ENCODE measurements at places on chromosomes 7 and 10.

GRCh38 chr7:138325434-138325833 is 134.6 kb upstream of the TRIM24 start:
- DNase-seq, result no peak

DNA sequence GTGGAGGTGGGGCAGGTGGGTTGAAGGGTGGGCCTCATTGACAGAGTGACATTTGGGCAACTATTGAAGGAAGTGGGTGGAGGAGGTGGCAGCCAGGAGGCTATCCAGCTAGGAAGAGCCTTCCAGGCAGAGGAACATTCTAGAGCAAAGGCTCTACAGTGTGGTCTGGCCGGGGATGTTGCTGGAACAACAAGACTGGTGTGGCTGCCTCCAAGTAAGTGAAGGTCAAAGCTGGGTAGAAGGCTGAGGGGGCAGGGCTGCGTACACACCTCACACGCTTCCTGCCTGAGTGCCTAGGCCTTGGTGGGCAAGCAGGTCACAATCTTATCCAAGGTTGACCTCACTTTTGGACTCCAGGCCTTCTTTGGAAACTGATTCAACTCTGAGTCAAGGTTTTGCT is 6.6 kb downstream of the CPA1 start:
- DNase-seq, result no peak

DNA sequence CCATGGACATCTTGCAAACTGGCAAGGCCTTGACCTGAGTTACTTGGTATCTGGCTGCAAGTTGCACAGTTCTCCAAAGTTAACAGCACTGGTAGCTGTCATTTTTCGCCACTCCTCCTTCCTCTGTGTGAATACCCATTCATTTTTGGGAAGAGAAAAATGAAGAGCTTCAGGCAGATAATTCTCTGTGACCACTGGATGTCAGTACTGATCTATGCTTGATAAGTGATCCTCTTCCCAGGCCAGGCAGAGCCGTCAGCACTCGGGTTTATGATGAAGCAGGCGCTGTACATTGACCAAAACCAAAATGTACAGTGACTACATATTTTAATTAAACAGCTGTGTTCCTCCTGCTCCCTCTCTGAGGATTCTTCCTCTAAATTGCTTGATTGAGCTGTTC is 55.9 kb upstream of the PDZD8 start:
- DNase-seq, result no peak

- no peak for DNase-seq
These were observed 843 bp downstream of the CFAP70 start for GRCh38 chr10:73357821-73358220.

GRCh38 chr7:25597946-25598345 is 369.7 kb upstream of the NPVF start:
- no peak for DNase-seq

DNA sequence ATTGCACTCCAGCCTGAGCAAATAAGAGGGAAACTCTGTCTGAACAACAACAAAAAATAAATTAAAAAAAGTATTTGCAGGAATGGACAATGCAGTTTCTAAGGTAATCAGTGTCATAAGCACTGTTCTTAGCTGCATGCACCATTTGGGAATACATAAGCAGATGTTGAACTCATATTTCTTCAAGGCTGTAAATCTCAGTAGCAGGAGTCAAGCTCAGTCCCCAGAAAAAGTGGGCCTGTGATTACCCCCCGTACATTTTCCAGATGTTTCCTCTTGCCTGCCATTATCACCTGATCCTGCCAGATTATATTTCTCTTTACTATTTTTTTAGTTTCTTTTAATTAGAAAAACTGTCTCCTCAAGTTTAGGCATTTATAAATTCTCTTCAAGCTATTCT is 667.6 kb upstream of the ANKRD30A start:
- DNase-seq, result no peak

DNA sequence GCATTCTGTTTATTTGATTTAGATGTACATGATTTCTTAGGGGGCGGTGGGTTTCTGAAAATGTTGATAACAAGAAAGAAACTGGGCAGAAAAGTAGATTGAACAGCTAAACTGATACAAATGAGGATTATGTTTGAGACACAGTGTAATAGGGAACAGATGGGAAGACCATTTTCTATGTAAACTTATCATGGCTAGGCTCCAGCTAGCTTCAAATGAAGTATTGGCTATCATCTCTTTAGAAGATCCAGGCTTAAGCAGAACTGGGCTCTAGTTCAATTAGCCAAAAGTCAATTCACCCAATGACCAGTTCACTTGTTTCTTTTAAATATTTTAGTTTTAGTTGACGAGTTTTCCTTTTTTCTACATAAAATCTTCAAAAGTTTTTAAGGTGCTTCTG is 639.5 kb downstream of the ANKRD7 start:
- no peak for DNase-seq

DNA sequence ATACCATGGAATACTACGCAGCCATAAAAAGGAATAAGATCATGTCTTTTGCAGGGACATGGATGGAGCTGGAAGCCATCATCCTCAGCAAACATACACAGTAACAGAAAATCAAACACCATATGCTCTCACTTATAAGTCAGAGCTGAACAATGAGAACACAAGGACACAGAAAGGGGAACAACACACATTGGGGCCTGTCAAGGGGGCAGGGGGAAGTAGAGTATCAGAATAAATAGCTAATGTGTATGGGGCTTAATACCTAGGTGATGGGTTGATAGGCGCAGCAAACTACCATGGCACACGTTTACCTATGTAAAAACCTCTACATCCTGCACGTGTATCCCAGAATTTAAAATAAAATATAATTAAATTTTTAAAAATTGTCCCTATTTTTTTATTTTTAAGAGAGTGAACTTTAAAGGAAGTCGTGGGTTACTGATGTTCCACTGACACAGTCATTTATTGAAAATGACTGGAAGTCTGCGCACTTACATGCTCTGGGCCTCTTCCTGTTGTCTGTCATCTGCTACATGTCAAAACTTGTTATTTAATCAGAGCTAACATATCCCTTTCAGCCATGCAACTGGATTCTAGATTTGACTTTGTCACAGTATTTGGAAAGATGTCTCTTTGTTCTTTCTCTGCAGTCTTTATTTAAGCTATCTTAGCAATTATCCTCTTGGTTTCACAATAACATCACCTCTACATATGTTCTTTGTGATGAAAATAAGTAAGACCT is 73.7 kb upstream of the ABCB5 start:
- no peak for DNase-seq

DNA sequence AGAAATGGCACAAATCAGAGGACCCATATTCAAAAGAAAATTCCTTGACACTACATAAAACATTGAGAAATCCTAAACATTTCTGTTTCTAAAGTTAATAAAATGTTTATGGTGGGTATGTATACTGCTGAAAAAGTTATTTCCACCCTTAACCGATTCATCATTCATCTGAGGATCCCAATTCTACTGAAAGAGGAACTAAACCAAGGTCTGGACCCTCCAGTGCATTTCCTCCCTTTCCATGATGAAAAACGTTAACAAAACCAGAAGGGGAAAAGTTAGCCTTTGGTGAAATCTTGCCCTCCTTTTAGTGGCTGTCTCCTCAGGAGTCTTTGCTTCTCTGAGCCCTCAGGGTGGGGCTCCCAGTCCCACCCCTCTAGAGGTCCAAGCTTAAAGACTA is 144.5 kb upstream of the ASAH2 start:
- DNase-seq, result no peak

DNA sequence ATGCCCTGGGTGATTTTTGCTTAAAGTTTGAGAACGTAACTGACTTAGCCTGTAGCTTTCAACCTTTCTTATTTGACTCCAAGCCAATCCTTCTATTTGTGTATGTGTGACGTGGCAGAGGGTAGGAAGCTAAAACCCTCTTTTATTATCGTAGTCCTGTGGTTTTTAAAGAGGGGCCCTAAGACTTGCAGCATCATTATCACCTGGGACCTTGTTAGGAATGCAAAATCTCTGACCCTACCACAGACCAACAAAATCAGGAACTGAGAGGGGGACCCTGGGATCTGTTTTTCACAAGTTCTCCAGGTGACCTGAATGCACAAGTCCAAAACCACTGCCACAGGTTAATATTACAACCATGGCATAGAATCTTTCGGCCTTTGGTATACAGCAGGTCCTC is 80.1 kb downstream of the OSBPL3 start:
- DNase-seq, result no peak

DNA sequence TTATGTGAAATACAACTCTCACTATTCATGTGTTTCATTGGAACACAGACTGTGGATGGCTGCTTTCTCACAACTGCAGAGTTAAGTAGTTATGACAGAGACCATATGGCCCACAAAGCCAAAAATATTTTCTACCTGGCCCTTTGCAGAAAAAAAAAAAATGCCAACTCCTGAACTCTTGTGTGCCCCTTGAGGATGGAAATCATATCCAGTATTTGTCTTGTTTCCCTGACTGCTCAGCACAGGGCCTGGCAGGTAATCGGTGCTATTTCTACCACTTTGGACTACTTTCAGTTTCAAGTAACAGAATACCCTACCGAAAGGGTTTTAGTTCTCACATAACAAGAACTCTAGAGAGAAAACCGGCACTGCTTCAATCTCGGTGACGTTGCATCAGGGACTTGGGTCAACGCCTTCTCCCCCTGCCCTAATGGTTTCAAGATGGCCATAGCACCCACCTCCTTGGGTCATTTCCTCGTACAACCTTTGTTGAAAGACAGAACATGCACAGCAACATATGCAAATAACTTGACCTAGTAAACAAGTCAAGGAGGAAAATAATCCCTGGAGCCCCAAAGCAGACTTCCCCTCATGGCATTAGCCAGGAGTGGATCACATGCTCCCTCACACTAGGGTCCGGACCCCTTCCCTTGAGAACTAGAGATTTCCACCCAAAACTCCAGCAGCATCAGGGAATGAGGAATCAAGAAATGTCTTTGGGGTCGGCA is 11.8 kb upstream of the GPNMB start:
- no peak for DNase-seq

DNA sequence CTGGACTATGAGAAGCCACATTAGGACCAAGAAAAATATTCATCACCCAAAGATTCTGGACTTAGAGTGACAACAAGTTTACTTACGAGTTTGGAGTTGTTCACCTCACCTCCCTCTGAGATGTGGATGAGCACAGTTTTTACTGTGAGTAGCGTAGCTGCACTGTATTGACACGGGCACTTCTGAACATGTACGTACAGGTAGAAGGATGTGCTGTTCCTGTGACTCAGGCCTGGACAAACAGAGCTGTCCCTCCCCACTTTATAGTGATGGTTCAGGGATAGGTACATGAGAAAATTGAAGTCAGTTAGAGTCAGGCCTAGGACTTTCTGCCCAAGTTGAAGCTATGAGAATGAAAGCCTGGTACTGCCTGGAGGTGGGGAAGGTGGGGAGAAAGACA is 80.9 kb upstream of the DYNC1I1 start:
- no peak for DNase-seq

GRCh38 chr7:20141666-20142065 is 75.5 kb downstream of the MACC1 start:
- no peak for DNase-seq

- no peak for DNase-seq
These were observed 14.1 kb downstream of the LAT2 start for GRCh38 chr7:74223711-74224510.

GRCh38 chr7:40492946-40493345 is 358.1 kb downstream of the SUGCT start:
- no peak for DNase-seq

- no peak for DNase-seq
These were observed 143.4 kb downstream of the TCF7L2 start for GRCh38 chr10:113093188-113094113.

DNA sequence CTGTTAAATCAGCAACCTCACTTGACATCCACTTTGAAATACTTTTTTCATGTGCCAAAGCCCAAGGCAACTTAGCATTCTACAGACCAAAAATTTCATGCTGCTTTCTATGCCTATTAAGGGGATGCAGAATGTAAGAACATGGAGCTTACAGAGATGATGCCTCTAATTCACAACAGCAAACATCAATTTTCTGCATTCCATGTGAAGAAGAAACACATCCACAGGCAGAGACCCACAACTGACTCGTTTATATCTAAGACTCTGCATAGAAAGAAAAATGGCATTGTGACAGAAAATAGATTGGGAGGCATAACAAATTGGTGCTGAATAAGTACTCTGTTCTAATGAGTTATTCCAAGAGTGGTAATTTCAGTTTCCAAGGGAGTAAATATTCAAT is 107.6 kb downstream of the SGMS1 start:
- no peak for DNase-seq

DNA sequence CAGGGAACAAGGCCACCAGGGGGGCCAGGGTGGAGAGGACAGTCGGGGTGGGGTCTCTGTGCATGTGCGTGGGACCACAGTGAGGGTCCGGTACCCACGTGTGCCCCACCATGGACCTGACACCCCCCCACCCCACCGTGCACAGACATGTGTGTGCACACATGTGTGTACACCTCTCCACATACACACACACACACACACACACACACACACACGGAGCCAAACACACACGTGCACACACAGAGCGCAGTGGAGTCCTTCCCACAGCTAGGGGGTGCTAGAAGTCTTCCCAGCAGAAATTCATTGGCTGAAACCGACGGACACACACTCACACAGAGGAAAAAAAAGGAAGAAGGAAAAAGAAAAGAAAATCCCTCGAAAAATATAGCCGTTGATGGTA is 42.8 kb upstream of the GNA12 start:
- peak; percentile 5 for DNase-seq

- no peak for DNase-seq
These were observed 115.6 kb downstream of the ELMO1 start for GRCh38 chr7:37333075-37333474.

- DNase-seq, result no peak
These were observed 116.0 kb downstream of the BUB3 start for GRCh38 chr10:123270221-123270620.

GRCh38 chr10:61478621-61479312 is 25.6 kb upstream of the TMEM26 start:
- no peak for DNase-seq

GRCh38 chr10:1659221-1659791 is 78.0 kb downstream of the ADARB2 start:
- no peak for DNase-seq

- no peak for DNase-seq
These were observed 1037.0 kb downstream of the CNTNAP2 start for GRCh38 chr7:147153571-147153970.

DNA sequence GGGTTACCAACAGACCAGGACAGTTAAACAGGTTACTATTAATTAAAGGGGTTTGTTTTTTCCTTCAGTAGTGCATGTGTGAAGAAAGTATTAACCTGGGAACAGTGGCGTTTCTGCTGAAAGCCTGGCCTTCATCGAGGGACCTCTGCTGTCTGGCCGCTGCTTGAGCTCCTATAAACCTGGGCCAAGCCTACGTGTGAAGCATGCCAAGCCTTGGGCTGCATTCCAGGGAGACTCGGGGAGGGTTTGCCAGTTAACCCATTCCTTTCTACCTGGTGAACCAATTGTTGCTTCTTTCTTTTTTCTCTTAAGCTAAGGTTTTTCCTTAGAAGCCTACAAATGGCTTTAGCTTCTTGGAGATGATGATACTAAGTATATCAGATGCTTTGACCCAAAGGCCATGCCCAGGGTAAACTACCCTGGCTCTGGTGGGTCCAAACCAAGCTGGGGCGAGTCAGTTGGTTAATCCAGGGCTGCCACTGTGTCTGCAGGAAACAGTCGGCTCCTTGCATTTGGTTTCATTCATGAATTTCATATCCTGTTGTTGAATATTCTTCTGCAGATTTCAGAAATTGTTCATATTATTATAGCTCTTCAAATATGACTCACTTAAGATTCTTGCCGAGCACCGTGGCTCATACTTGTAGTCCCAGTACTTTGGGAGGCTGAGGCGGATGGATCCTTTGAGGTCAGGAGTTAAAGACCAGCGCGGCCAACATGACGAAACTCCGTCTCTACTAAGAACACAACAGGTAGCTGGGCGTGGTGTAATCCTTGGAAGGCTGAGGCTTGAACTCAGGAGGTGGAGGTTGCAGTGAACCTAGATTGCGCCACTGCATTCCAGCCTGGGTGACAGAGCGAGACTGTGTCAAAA is 23.8 kb downstream of the PFKP start:
- no peak for DNase-seq

Data from bone marrow (tissue), 2 donors.